ENCODE measurements at places on chromosomes 13 and 19.

DNA sequence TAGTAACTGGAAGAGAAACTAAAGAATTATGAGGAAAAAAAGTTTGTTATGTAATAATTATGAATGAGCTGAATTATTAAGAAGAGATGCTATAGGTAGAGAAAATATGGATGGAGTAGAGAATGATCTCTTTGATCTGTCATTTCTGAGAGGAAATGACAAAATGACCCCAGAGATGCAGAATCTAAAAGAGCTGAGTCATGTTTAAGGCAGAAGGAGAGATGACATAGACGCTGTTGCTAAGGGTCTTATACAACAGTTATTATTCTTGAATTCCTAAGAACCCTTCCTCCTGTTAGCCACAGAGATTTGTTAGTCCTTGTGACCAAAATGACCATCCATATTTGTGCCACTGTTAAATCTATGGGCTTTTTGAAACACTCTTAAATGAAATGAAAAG is 58.3 kb upstream of the FREM2 start:
- DNase-seq, result no peak

GRCh38 chr13:114148521-114148855 is 16.1 kb upstream of the RASA3 start:
- no peak for DNase-seq

GRCh38 chr19:44741841-44742329 is 6.6 kb upstream of the BCL3 start:
- peak; percentile 99 for DNase-seq

DNA sequence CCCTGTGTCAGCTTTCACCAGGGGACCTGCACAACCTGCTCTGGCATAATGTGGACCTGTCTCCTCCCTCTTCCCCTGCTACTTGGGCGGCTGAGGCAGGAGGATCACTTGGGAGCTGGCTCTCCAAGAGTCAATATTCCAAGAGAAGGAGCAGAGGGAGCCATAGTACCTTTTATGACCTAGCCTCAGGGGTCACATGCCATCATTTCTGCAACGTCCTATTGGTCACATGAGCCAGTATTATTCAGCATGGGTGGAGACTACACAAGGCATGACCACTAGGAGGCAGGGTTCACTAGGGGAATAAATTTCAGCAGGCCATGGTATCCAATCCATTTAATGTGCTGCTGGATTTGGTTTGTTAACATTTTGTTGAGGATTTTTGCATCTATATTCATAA is 12.0 kb upstream of the SHFL start:
- no peak for DNase-seq

DNA sequence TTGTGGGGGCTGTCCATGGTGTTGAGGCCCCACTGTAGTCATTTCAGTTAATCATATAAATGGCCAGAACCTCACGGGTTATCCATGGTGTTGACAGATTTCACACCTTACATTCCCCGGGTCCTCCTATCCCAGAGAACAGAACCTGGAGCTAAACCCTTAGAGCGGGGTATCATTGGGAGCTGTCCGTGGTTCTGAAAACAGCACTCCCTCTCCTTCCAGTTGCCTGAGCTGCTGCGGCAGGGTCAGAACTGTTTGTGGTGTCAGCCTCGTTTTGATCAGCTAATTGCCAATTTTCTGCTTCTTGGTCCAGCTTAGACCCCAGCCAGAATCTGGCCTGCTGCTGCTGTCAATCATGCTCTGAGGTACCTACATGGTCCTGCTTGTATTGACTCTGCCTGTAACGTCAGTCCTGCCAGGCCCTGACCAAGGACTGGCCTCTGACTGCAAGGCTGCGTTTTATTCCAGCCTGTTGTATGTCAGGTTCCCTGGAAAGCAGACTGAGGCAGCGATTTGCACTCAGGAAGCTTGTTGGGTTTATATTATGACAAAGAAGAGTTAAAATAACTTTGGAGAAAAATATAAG is 55.8 kb upstream of the KCTD15 start:
- peak; percentile 52 for DNase-seq

- no peak for DNase-seq
Measured at GRCh38 chr19:46493236-46494145, 2.2 kb downstream of the PNMA8B start.

- DNase-seq, result no peak
Measured at GRCh38 chr13:48908381-48909055, 67.2 kb upstream of the FNDC3A start.

DNA sequence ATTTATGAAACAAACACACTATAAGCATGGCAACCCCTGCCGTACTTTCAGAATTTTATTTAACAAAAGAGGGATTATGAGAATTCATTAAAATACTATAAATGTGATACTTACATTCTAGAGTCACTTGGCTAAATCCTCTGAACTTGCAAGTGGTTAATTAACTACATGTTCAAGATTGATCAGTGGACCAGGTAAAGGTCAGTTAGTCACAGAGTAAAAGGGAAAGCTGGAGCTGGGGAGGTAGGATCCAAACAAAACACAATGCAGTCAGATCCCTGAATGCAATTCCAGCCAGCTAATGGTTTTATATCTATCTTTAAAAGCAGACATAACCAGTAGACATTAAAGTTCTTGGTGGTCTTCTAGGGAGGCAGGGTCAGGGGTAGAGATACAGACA is 270.5 kb downstream of the DIAPH3 start:
- no peak for DNase-seq

GRCh38 chr19:38875656-38876395 is 2.2 kb downstream of the RINL start:
- no peak for DNase-seq

DNA sequence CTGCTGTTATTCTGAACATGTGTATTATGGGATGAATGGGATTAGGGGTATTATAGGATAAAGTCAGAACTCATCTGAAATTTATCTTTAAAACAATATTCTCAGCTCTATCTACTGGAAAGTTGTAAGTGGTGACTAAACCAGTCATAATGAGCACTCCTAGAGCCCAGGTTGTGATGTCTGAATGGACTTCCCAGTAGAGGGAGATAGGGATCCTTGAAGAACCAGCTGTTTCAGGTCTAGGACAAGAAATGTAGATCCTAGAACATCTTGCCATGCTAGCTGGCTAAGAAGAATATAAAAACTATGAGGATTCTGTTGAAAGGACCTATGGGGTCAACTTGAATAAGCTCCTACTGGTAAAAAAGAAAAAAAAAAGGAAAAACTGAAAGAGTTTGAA is 310.8 kb downstream of the SLC7A1 start:
- DNase-seq, result peak; percentile 47

DNA sequence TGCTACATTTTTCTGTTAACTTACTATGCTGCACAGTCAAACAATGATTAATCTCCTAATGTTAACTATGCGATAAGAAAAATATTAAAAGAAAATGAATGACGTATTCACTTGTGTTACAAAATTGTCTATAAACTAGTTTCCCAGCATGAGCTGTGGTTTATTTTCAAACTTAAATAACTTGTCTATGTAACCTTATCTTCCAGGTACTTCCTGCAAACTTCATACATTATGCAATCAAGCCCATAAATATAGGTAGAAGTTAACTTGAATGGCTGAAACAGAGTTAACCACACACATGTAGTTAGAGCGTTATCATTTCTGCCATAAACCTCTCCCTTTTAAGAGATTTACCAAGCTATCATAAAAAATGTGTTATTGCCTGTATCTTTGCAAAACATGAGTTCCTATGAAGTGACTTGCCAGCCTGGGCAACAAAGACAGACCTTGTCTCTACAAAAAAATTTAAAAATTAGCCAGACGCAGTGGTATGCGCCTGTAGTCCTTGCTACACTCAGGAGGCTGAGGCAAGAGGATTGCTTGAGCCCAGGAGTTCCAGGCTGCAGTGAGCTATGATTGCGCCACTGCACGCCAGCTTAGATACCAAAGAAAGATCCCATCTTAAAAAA is 17.7 kb upstream of the KLF5 start:
- no peak for DNase-seq

- DNase-seq, result no peak
Measured at GRCh38 chr13:103033999-103034398, 32.2 kb downstream of the SLC10A2 start.

GRCh38 chr13:93217721-93218261 is 8.8 kb upstream of the GPC6 start:
- DNase-seq, result no peak

- DNase-seq, result no peak
Measured at GRCh38 chr19:1968279-1969175, 27.6 kb downstream of the CSNK1G2 start.

DNA sequence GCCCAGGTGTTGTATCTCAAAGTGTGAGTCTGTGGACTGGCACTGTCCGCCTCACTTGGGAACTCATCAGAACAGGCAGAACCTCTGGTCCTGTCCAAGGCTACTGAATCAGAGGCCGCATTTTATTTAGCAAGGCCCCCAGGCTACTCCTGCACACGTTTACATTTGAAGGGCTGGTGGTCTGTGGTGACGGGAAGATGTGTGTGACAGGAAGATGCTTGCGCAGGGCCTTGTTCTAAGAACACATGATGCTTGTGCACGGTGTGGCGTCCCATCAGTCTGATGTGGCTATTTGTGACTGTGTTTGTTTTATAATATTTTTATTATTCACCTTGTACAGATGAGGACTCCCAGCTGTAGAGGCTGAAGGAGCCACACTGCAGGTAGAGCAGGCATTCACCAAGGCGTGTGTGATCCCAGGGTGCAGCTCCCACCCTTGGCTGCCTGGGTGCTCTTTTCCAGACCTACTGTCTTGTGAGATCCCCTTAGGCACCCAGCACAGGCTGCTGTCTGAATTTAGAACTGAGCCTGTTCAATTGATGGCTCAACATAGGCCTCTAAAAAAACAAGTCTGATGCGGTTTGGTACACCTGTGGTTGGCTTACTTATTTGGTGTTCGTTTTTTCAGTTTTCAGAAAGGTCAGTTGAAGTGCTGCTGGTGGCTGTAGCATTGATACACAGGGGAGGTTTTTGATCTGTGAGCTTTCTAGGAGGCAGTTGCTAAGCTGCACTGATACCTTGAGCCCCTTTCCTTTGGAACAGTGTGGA is 3.1 kb downstream of the SLC25A15 start:
- no peak for DNase-seq

GRCh38 chr19:40565910-40566495 is 10.7 kb upstream of the SHKBP1 start:
- DNase-seq, result no peak

DNA sequence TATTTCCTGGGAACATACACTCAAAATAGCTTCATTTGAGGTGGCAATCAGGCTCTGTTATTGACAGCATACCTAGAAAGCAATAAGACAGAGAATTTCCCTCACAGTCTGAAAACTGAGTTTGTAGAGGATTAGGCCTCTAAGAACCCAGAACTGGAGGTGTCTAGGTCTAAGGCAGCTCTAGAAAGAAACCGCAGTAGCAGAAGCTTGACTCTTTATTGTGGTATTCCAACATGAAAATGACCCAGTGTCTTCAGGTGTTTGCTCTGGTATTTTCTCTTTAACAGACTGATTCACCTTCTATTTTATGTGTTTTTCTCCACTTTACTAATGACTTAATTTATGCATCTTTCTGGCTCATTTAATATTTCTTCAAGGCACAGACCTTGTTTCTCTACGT is 8.5 kb downstream of the COG6 start:
- no peak for DNase-seq

DNA sequence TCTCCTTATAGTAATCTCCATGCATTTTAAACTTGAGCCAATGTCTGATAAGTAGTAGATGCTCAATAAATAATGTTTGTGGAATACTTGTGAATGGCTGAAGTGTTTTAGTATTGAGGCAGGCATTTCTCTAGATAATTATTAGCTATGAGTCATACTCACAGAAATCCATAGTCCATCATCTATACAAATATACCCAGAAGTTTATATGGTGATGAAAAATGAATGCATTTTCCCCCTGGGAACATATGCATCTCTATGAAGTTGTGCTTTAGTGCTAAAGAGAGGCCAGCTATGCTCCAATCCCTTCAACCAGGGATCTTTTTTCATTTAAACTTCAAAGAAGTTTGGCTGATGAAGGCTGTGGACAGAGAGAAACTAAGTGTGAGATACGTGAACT is 17.2 kb downstream of the MBNL2 start:
- no peak for DNase-seq

- no peak for DNase-seq
Measured at GRCh38 chr19:10748195-10748926, 30.5 kb downstream of the DNM2 start.

DNA sequence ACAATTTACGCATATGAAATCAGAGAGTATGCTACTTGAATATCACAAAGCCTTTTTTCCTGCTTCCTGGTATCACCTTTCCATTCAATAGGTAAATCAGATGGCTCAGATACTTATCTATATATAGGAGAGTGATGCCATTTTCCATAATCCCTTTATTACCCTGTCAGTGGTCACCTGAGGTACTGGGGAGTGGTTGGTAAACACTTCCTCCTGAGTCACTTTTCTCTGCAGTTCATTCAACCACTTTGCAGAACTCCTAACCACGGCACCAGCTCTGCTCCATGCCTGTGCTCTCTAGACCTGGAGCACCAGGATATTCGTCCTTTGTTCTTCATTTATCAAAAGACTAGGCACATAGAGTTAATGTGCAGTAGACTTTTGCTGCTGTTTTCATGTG is 748.5 kb upstream of the KLHL1 start:
- DNase-seq, result no peak

- peak; percentile 36 for DNase-seq
Measured at GRCh38 chr13:47415048-47415447, 518.2 kb upstream of the HTR2A start.

- no peak for DNase-seq
Measured at GRCh38 chr13:95209109-95209508, 92.1 kb downstream of the ABCC4 start.

DNA sequence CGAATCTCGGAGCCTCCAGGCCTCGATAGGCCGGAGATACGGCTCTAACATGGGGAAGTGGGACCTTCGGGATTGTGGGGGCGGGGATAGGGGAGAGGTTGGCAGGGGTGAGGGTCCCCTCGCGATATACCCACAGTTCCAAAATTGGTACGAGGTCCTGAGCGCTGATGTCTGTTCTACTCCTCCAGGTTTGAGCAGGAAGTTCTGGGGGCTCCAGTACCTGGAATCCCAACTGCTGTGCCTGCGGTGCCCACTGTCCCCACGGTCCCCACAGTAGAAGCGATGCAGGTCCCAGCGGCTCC is 447 bp downstream of the RBM42 start:
- no peak for DNase-seq

GRCh38 chr13:29496241-29496712 is 99.2 kb downstream of the SLC7A1 start:
- DNase-seq, result no peak

- peak; percentile 11 for DNase-seq
Measured at GRCh38 chr13:47480951-47481350, 520.1 kb downstream of the SUCLA2 start.

DNA sequence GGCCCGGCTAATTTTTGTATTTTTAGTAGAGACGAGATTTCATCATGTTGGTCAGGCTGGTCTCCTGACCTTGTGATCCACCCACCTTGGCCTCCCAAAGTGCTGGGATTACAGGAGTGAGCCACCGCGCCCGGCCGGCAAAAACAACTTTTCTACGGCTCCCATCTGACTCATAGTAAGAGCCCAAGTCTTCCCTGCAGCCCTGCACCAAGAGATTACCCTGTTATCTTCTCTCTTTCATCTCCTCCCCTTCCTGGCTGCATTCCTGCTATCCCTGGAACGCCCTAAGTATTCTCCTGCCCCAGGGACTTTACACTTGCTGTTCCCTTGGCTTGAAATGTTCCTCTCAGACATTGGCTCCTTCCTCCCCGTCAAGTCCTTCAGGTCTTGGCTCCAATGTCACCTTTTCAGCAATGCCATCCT is 6.6 kb downstream of the AP2S1 start:
- DNase-seq, result no peak

GRCh38 chr13:92804926-92805325 is 421.7 kb upstream of the GPC6 start:
- DNase-seq, result no peak
